Right lobe of liver (tissue), 6 donors: ENCODE measurements at places on chromosomes 5 and 9. TPM values are rescaled to one million over a fixed set of nuclear protein-coding genes. Genes with fewer than 3 reads are reported as not detected.

Gene MPDZ
- total RNA-seq: 29.3 TPM

Gene KCNN2
- 2.3 TPM for total RNA-seq

Gene OLFML2A
- total RNA-seq: 0.50 TPM

Gene SLC6A7
- not detected for total RNA-seq

Gene COL23A1
- total RNA-seq: 0.55 TPM

GRCh38 chr5:147882586-147883313, 4.2 kb downstream of the SCGB3A2 start:
- no peak overlapping the region for H3K27ac ChIP-seq
- H3K4me3 ChIP-seq: no peak overlapping the region
- DNase-seq: no peak
- no peaks in the 10 kb centered on the region for H3K4me1 ChIP-seq
- no peaks in the 10 kb centered on the region for H3K36me3 ChIP-seq

GRCh38 chr5:888638-889035, 4.0 kb downstream of the BRD9 start:
- no peak overlapping the region for H3K27ac ChIP-seq
- no peaks in the 10 kb centered on the region for H3K27me3 ChIP-seq
- H3K4me3 ChIP-seq: no peak overlapping the region

DNA sequence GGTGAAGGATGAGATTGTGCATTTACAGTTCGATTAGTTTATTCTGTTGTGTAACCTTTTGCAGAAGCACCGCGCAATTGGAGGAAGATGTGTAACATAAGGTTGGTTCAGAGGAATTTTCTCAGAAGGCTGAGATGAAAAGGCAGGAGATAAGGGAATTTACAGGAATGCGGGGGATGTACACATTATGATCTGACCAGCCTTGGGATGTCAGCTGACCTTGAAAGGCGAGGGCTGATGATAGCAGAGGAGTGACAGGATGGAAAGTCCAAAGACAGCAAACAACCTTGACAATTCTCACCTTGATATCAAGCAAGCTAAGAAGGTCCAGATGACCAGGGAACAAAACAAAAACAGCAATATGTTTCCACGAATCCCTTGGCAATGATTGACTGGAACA, 88.8 kb downstream of the OTULIN start:
- H3K27me3 ChIP-seq: no peaks in the 10 kb centered on the region
- H3K4me3 ChIP-seq: no peak overlapping the region
- no peak overlapping the region for H3K27ac ChIP-seq

GRCh38 chr9:137266162-137266527, 11.0 kb downstream of the NELFB start:
- no peaks in the 10 kb centered on the region for H3K27me3 ChIP-seq
- no peak for DNase-seq
- no peak overlapping the region for H3K4me3 ChIP-seq
- peaks cover 7% of the 10 kb centered on the region for H3K4me1 ChIP-seq

- DNase-seq: no peak
- no peak overlapping the region for H3K27ac ChIP-seq
- H3K36me3 ChIP-seq: peaks cover 4% of the 10 kb centered on the region
- no peaks in the 10 kb centered on the region for H3K4me1 ChIP-seq
- no peaks in the 10 kb centered on the region for H3K27me3 ChIP-seq
- no peak overlapping the region for H3K4me3 ChIP-seq
These were observed 23.7 kb downstream of the PPP3R2 start for GRCh38 chr9:101571114-101571513.

GRCh38 chr5:168720575-168720974, 141.4 kb upstream of the PANK3 start:
- H3K27ac ChIP-seq: no peak overlapping the region
- no peaks in the 10 kb centered on the region for H3K4me1 ChIP-seq
- no peaks in the 10 kb centered on the region for H3K36me3 ChIP-seq
- no peak overlapping the region for H3K4me3 ChIP-seq
- no peak for DNase-seq

DNA sequence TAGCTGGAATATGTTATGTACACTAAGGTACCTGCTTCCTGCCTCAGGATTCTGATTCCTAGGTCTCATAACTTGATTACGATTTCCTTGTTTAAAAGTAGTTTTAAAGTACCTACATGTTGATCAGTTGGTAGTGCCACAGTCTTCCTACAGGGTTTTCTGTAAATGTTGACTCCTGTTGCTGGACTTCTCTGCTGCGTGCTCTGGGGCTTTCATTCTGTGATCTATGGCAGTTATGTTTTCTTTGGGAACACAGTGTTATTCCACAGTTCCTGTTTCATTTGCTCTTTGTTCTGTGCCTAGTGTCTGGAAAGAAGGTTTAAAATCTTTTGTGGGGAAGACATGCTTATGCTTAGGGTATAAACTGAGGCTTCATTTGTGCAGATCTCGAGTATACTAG, 343.5 kb downstream of the PLK2 start:
- no peak for DNase-seq
- H3K36me3 ChIP-seq: no peaks in the 10 kb centered on the region
- H3K27ac ChIP-seq: no peak overlapping the region
- no peaks in the 10 kb centered on the region for H3K27me3 ChIP-seq
- H3K4me1 ChIP-seq: no peaks in the 10 kb centered on the region

GRCh38 chr9:25857147-25857546, 178.9 kb upstream of the TUSC1 start:
- DNase-seq: no peak
- no peak overlapping the region for H3K27ac ChIP-seq
- no peaks in the 10 kb centered on the region for H3K4me1 ChIP-seq
- H3K36me3 ChIP-seq: no peaks in the 10 kb centered on the region
- no peak overlapping the region for H3K4me3 ChIP-seq
- H3K27me3 ChIP-seq: no peaks in the 10 kb centered on the region
